Caco-2 (cell line): ENCODE measurements at places on chromosomes 5 and 9.

GRCh38 chr9:27365707-27366376 lies 68.9 kb upstream of the EQTN start:
- no peak for DNase-seq
- no peak overlapping the region for H3K4me3 ChIP-seq
- peaks cover 51% of the 10 kb centered on the region for H3K4me1 ChIP-seq
- H3K27me3 ChIP-seq = no peaks in the 10 kb centered on the region
- no peaks in the 10 kb centered on the region for H3K36me3 ChIP-seq

- no peaks in the 10 kb centered on the region for H3K27me3 ChIP-seq
- H3K36me3 ChIP-seq = no peaks in the 10 kb centered on the region
- H3K27ac ChIP-seq = no peak overlapping the region
- no peak overlapping the region for H3K4me3 ChIP-seq
Observed at GRCh38 chr5:143733665-143734455, 78.1 kb upstream of the HMHB1 start.

DNA sequence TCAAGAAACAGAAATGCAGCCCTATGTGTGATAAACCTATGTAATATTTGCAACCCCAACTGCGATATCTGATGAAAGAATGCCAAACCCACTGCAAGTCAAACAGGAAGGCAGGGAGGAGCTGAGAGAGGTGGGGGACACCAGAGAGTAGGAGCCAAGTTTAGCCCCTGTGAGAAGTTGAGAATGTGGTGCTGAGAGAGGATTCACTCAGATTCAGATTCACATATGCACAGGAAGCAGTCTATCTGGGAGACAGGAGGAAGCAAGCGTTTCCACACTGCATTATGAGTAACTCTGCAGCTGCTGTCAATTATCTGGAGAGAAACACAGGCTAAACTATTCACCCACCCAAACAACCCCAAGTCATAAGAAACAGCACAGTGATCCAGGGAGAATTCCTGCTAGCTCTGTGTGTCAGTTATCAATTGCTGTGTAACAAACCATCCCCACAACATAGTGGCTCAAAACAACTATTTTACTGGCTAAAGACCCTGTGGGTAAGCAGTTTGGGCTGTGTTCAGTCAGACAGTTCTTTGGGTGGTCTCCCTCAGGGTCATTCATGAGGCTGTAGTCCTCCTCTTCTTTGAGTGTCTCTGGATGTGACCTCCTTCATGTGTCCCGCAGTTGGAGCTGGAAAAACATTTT lies 161.9 kb upstream of the RAI14 start:
- no peak overlapping the region for H3K27ac ChIP-seq
- DNase-seq = no peak
- H3K36me3 ChIP-seq = no peaks in the 10 kb centered on the region
- H3K4me3 ChIP-seq = no peak overlapping the region
- H3K4me1 ChIP-seq = peaks cover 19% of the 10 kb centered on the region

- H3K4me3 ChIP-seq = no peak overlapping the region
- no peak for DNase-seq
- H3K27me3 ChIP-seq = no peaks in the 10 kb centered on the region
Observed at GRCh38 chr9:14838701-14839100, 71.5 kb downstream of the FREM1 start.

- DNase-seq = no peak
- H3K36me3 ChIP-seq = no peaks in the 10 kb centered on the region
- H3K27me3 ChIP-seq = no peaks in the 10 kb centered on the region
- no peaks in the 10 kb centered on the region for H3K4me1 ChIP-seq
- H3K27ac ChIP-seq = no peak overlapping the region
Observed at GRCh38 chr5:3056866-3057265, 305.4 kb upstream of the IRX2 start.

DNA sequence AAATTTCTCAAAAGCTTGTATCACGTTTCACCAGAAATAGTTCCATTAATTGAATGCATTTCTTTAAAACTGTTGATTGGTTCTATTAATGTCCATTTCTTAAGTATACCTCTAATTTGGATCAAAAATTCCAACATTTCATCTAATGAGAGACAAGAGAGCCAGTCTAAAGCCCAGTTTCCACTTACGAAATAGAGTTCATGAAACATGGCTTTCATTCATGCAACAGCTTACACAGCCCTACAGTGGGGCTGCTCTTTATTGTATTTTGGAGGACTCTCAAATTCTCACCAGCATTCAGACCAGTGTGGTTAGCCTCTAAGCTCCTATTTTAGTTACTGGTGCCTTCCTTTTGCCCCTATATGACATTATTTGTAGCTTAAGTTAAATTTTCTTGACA lies 566.9 kb upstream of the RGMB start:
- no peak overlapping the region for H3K27ac ChIP-seq
- no peaks in the 10 kb centered on the region for H3K27me3 ChIP-seq
- H3K4me3 ChIP-seq = no peak overlapping the region
- no peaks in the 10 kb centered on the region for H3K36me3 ChIP-seq

GRCh38 chr5:34550964-34551363 lies 105.2 kb upstream of the RAI14 start:
- no peak overlapping the region for H3K4me3 ChIP-seq
- no peaks in the 10 kb centered on the region; the same call in 1 of the 2 replicates for H3K36me3 ChIP-seq
- DNase-seq = peak; percentile 10
- no peak overlapping the region for H3K27ac ChIP-seq
- H3K27me3 ChIP-seq = no peaks in the 10 kb centered on the region

DNA sequence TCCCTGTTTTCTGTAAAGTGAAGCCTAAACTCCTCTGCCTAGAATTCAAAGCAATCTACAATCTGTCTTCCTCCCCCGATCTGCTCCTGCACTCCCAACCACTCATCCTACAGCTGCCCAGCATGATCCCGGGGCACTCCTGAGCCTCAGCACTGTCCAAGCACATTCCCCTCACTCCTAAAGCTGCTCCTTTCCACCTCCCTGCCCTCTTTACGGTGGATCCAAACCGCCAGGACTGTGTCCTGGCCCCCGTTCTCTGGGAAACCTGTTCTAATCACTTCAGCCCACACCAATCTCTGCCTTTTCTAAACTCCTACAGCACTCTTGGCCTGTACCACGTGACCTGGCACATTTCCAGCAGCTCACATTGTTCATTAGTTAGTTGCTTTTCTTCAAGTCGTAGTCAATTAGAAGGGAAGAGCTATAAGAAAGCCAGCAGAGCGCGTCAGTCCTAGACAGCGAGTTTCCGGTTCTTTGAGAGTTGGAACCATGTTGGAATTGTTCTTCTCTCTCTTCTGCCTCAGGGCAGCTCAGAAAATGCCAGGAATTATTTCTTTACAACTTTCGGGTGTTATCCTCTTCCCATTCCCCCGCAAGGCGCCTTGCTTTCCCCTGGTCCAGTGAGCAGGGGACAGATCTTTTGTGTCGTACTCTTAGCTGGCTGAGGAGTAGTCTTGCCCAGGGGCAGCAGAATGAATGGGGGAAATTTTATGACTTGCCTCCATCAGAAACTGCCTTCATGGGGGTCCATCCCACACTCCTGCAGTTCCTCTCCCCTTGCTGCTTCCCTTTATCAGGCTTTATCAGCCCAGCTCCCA lies 60.7 kb downstream of the NRG2 start:
- DNase-seq = no peak
- H3K4me3 ChIP-seq = no peak overlapping the region
- no peaks in the 10 kb centered on the region for H3K27me3 ChIP-seq

DNA sequence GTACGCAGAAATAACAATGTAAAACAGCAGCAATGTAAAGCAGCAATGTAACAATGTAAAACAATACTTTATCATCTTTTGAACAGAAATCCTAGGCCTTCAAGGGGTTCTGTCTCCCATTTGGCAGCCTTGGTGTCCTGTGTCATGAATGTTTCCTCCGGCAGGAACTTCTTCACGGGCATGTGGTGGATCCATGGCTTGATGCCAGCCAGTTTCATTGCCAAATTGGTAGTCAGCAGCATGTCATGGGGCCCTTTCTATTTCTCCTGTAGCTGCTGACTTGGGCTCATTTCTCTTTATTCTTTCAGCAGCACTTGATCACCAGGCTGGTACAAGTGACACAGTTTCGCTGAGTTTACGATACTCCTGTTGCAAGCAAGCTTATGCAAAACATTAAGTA lies 275.3 kb downstream of the HTR1A start:
- H3K27me3 ChIP-seq = no peaks in the 10 kb centered on the region
- H3K27ac ChIP-seq = peak overlapping the region; percentile 82
- H3K36me3 ChIP-seq = no peaks in the 10 kb centered on the region

DNA sequence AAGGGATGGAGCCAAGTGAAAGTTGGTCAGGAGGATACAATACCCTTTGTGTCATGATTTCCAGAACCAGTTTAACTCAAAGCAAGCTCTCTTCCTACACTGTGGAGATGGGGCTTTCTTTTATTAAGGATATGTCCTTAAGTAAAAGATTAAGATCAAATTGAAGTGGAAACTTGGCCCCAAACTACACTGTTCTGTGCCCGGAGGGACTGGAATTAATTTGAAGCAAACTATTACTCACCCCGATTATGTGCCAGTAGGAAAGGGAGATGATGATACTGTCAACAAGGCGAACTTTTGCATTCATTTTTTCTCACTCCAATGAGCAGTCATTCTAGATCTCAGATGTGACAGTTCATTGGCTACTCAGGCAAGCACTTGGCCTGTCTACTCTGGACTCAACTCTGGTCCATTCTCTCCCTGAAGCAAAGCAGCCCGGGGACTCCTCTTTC lies 186.7 kb downstream of the NTRK2 start:
- no peak overlapping the region for H3K4me3 ChIP-seq
- H3K36me3 ChIP-seq = no peaks in the 10 kb centered on the region
- DNase-seq = no peak
- H3K27me3 ChIP-seq = no peaks in the 10 kb centered on the region

GRCh38 chr5:80082731-80083100 lies 47.6 kb downstream of the THBS4 start:
- no peaks in the 10 kb centered on the region for H3K36me3 ChIP-seq
- H3K27me3 ChIP-seq = no peaks in the 10 kb centered on the region
- H3K4me1 ChIP-seq = no peaks in the 10 kb centered on the region
- DNase-seq = peak; percentile 41

- no peaks in the 10 kb centered on the region for H3K36me3 ChIP-seq
- peaks cover 22% of the 10 kb centered on the region for H3K4me1 ChIP-seq
- no peaks in the 10 kb centered on the region for H3K27me3 ChIP-seq
- no peak for DNase-seq
- peak overlapping the region; percentile 65 for H3K4me3 ChIP-seq
Observed at GRCh38 chr5:90557871-90558270, 726 bp upstream of the ADGRV1 start.

DNA sequence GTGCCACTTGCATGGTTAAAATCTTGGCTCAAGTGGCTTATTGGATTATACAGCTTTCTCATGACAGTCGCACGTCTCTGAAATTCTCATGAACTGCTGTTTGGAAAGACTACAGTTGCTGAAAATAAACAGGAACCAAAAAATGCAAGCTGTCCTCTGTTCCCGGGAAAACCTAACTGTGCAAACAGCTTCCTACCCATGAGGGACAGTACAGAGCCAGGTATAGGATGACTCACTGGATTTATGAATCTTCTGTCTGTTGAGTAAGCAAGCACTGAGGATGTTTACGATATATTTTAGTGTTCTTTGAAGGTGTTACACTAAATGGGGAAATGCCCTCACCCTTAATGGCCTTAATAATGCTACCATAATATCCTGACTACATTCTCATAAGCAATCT lies 380.3 kb upstream of the TNC start:
- H3K4me3 ChIP-seq = no peak overlapping the region
- H3K4me1 ChIP-seq = peaks cover 20% of the 10 kb centered on the region
- H3K36me3 ChIP-seq = no peaks in the 10 kb centered on the region
- H3K27me3 ChIP-seq = no peaks in the 10 kb centered on the region
- no peak overlapping the region for H3K27ac ChIP-seq

DNA sequence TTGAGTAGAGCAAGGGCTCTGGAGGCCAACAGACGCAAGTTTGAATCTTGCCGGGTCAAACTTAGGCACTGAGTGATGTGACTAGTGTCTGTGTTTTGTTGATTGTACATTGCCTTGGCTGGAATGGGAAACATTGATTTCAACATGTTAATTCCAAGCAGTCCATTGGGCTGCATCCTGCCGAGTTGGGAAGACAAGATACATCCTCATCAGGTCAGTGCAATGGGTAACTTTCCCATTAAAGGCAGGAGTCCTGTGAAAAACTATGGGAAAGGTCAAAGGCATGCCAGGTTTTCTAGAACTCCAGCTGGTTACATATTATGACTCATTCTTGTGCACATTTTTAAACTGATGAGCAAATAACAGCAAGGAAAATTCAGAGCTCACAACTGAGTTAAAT lies 126.5 kb upstream of the ABCA1 start:
- peak overlapping the region; percentile 23 for H3K27ac ChIP-seq
- no peak overlapping the region for H3K4me3 ChIP-seq
- no peak for DNase-seq
- H3K36me3 ChIP-seq = no peaks in the 10 kb centered on the region
- peaks cover 20% of the 10 kb centered on the region for H3K4me1 ChIP-seq

- H3K36me3 ChIP-seq = no peaks in the 10 kb centered on the region
- H3K27ac ChIP-seq = no peak overlapping the region
- no peaks in the 10 kb centered on the region for H3K27me3 ChIP-seq
- DNase-seq = peak; percentile 19
Observed at GRCh38 chr9:77977210-77977611, 54.4 kb downstream of the GNAQ start.

GRCh38 chr9:133612051-133612450 lies 2.9 kb upstream of the FAM163B start:
- no peak overlapping the region for H3K4me3 ChIP-seq
- no peaks in the 10 kb centered on the region; the same call in none of the 2 replicates for H3K27me3 ChIP-seq
- DNase-seq = no peak
- no peaks in the 10 kb centered on the region for H3K4me1 ChIP-seq

DNA sequence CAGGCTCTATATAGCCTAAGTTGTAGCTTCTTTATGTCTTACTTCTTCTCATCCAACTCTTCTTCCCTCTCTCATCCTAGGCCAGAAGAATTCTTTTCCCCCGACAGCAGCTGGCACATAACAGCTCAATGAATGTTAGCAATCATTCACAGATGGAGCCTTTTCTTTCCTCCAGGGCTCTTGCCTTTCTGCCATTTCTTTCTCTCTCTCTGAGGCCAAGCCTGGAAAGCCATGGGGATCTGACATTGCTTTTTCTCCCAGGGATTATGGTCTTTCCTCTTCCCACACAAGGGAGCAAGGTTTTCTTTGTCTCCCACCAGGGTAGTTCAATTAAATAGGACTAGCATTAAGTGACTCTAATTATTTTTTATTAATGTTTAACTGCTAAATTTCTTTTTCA lies 20.5 kb downstream of the SMIM15 start:
- H3K27ac ChIP-seq = no peak overlapping the region
- H3K36me3 ChIP-seq = no peaks in the 10 kb centered on the region
- DNase-seq = no peak
- no peaks in the 10 kb centered on the region for H3K27me3 ChIP-seq
- no peak overlapping the region for H3K4me3 ChIP-seq
- no peaks in the 10 kb centered on the region for H3K4me1 ChIP-seq

DNA sequence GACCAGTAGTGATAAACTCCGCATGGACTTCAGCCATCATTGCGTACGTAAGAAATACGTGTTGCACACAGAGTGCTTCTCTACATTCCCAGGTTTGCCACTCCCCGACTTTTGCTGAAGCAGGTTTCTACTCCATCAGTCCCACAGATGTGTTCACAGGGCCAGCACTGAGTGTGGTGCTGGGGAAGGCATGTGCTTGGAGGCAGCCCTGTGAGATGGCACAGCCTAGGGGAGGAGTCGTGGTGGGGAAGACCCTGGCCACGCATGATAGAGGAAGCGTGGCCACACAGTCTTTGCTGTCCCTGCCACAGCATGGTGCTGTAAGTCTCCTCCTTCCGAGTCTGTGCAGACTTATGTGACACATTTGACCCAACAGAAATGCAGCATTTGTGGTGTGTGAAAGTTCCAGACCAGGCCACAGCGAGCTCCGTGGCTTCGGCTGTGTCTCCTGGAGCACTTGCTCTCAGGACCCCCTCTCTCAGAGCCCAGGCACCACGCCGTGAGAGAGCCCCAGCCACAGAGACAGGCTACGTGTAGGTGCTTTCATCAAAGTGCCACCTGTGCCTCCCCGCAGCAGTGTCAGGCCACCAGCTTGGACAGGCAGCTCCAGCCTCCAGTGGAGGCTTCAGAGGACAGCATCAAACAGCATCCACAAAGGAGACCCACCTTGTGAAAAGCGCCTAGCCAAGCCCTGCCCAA lies 197.8 kb downstream of the AUH start:
- H3K4me1 ChIP-seq = peaks cover 10% of the 10 kb centered on the region
- H3K4me3 ChIP-seq = no peak overlapping the region
- no peaks in the 10 kb centered on the region for H3K36me3 ChIP-seq
